ENCODE measurements at places on chromosomes 3 and 15. TPM values are rescaled to one million over a fixed set of nuclear protein-coding genes. Genes with fewer than 3 reads are reported as not detected.

DNA sequence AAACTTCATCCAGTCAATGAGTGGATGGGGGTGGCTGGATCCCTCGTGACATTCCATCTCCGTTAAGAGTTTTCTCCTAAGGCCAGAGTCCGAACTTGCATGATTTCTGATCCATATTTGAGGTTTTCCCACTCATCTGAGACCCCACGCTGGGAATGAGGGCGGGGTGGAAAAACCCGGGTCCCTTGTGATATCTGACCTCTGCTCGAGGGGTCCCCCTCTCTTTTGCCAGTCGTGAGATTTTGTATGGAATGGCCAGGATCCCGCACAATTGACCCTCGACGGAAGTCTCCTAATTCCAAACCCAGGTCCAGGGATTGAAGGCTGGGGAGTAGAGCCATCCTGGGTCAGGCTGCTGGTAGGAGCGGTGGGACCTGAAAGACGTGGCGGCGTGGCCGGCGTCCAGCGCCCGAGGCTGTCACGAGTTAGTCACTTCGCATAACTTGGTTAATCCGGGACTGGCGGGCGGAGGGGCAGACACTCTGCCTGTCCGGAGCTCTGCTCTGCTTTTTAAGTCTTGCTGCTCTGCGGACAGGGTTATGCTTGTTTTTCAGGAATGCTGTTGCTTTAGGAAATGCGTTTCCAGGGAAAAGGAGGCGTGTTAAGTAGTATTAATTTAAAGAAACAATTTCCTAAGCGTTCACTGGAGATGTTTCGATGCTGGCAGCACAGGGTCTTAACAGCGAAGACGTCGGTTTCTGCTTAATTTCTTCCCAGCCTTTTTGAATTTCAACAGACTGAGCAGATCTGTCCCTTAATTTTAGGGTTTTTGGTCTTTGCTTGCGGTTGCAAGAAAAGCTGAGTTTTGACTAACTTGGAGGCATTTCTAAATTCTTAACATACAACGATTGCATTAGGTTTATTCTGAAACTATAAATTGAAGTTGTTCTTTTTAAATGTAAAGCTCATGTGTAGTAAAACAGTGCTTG, 69.7 kb upstream of the LRRFIP2 start:
- peak; percentile 86 for DNase-seq

DNA sequence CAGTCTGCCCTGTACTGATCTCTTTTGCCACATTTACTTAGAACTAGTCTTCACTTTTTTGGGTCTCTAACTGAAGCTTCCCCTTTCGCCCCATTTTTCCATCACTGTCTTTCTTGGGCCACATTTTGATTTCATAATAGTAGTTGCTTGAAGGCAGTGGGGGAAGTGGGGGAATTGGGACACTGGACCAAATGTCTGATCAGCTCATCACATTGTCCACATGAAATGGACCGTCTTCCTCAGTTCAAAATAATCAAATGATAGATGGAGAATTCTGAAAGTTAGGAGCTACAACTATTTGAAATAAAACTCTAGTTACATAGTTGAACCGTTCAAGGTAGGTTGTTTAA, 747 bp downstream of the PDCD6IP start:
- no peak for DNase-seq

DNA sequence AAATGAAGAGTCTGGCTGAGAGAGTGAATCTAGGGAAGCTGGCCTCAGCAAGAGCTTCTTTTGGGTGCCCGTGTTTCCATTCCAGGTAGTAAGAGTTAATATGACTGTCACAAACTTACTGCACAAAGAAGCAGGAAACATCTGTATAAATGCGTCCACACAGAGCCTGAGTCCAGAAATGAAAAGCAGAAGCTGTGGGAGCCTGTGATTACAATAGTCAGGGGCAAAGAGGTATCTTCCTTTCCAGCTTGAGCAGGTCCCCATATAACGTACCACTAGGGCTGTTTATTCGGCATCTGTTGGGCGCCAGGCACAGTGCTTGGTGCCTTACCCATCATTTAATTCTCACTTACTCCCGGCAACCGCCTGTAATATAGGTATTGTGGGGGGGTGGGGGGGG, 40.5 kb upstream of the B3GNT5 start:
- no peak for DNase-seq

DNA sequence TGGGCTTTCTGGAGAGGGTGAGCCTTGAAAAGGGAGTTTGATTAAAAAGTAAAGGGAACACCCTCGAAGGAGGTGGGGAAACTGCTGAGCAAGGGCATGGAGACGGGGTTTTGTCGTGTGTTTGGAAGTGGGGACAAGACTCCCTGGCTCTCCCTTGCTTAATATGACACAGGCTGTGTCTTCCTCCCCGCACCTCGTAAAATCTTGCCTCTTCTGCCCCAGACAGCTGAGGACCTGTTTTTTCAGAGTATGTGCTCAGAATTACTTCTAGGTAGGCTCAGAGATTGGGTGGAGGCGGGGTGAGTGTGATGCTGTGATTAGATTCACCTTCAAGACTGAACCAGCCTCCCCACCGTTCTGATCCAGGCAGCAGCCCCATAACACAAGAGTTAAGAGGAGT, 244.4 kb upstream of the TLE3 start:
- DNase-seq: no peak

- DNase-seq: no peak
Observed at GRCh38 chr3:141039589-141039988, 11.6 kb upstream of the SPSB4 start.

DNA sequence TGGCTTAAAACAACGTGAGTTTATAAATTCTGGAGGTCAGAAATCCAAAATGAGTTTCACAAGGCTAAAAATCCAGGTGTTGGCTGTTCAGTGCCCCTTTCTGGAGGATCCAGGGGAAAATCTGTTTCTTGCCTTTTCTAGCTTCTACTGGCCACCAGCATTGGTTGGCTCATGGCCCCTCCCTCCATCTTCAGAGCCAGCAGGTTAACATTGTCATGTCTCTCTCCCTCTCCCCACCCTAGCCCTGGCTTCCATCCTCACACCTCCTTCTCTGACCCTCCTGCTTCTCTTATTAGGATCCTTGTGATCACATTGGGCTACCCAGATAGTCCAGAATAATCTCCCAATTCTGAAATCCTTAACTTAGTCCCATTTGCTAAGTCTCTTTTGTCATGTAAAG, 32.9 kb upstream of the MGLL start:
- DNase-seq: no peak

DNA sequence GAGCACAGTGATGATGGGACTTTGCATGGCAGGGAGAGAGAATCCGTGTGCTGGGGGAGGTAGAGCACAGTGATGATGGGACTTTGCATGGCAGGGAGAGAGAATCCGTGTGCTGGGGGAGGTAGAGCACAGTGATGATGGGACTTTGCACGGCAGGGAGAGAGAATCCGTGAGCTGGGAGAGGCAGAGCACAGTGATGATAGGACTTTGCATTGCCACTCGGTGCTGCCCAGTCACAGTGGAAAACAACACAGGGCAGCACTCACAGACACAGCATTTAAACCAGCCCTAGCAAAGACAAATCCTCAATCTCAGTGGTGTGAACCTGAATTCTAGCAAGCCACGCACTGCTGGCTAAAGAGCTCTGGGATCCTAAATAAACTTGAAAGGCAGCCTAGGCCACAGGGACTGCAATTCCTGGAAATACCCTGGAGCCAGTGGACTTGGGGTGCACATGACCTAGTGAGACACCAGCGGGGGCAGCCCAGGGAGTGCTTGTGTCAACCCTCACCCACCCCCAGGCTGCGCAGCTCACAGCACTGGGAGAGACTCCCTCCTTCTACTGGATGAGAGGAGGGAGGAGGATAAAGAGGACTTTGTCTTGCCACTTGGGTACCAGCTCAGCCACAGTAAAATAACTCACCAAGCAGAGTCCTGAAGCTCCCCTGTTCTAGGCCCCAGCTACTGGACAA, 23.4 kb upstream of the TNK2 start:
- no peak for DNase-seq

DNA sequence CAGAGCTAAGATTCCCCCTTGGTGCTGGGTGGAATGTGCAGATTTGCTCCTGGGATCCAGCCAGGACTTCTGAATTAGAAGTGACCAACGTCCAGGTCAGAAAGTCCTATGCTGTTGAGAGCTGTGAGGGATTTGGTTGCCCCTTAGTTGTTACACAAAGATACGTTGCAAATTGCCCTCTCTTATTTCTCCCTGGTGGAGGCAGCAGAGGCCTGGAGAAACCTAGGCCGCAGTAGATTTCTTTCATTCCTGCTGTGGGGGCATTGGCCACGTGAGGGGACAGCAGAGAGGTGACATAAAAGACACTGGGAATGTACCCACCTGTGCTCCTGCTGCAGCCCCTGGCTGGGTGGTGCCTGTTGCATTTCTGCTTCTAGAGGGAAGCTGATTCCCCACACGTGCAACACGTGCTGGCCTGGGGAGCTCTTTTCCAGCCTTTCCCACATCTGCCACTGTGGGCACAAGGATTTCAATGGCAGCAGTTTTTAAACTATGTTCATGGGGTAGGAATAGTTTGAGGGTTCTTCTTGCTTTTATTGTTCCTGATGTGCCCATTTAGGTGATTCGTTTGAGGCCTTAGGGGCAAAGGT, 65.7 kb downstream of the SYNM start:
- DNase-seq: no peak

DNA sequence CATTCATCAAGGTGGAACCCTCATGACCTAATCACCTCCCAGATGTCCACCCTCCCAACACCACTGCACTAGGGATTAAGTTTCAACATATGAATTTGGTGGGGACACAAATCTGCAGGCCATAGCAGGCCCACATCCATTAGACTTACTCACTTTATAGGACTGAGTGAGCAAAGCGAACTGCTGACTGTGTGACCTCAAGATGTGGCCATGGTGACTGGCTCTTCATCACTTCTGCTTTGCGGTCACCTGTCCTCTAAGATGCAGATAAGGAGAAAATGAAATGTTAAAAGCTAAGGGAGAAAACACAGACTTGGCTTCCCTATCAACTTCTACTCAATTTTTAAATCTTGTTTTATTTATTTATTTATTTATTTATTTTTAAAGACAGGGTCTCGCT, 14.5 kb upstream of the DCP1A start:
- DNase-seq: no peak

DNA sequence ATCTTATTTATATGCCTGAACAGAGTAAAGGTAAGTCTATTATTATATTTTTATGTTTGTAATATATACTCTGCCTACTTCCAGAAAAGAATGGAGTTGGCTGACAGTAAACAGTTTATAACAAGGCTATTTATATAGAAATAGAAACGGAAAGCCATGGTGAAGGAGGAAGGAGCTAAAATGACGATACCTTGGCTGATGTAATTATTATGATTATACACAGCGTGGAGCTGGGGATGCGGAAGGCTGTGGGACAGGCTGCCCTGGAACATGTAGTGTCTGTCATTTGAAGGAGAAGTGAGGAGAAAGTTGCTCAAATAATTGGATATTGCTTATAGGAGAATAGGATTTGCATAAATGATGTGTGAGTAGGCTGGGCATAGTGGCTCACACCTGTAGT, 37.8 kb downstream of the CEMIP start:
- no peak for DNase-seq

DNA sequence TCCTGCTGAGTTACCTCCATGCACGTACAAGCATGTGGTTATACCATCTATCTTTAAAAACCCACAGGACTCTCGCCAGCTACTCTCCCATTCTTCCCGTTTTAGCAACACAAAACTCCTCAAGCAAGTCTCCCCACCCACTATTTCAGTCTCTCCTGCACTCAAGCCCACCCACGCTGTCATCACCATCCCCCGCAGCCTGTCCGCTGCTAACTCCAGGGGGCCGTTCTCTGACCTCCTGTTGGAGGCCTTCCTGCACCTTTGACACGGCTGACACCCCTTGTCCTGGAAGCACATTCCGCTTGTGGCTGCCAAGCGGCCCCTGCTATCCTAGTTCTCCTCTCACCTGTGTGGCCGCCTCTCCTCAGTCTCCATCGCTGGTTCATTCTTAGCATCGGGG, 7.5 kb upstream of the PCSK6 start:
- no peak for DNase-seq

DNA sequence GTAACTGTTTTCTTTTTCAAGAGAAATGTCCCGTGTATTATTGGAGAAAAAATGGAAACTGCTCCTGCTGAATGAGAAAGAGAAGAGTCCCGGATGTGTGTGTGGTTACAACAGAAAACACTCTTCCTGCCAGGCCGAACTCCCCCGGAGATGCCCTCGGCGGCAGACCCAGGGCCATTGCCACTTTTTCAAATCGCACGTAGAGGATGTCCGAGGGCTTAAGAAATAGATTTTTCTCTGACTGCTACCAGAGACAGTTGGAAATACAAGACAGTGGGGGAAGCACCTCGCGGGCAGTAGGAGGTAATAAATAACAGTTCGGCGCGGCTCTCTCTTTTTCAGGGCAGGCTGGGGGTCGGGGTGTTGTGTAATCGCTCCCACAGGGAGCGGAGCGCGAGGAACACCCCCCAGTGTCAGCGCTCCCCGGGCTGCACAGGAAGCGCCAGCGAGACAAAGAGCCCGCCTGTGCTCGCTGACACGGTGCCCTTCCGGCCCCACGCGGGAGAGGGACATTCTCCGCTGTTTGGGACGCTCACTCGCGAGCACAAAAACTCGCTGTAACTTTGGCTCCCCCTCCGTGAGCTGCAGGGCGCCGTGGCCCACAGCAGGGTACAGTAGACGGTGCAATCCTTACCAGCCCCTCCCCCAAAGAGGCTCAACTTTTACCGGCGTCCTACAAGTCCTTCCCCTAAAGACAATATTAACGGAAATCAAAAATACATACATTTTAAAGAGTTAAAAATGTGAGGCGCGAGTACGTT, 1.1 kb downstream of the VGLL4 start:
- peak; percentile 75 for DNase-seq

- DNase-seq: no peak
Observed at GRCh38 chr3:94065819-94066480, 3.1 kb downstream of the NSUN3 start.

DNA sequence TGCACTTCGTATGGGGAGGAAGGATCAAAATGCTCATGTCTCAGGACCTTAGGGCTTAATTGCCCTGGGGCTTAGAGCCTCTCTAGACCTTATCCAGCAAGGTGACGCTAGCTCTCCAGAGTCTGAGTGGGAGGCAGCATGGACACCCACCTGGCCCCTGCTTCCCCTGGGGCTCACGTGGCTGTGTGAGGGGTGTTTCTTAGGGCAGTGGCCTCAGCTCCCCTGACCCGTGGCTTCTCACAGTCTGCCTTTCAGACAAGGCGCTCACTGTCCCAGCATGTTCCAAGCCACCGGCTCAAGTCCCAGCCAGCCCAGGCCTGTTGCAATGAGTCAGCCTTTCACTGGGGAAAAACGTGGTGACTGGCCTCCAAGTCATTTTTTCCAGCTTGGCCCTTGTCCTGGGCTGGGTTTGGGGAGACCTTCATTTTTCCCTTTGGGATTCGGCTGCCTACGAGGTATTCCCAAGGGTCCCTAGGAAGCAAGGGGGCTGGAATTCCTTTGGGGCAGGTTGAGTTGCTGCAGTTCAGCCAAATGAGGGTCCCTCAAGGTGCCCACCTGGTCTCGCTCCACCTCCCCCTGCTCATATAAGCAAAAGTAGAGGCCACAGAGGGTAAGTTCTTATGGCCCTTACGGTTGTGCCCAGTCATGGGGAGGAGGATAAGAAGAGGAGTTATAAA, 15.7 kb downstream of the BHLHE40 start:
- DNase-seq: peak; percentile 93

Gene STRIT1
- total RNA-seq: not detected

Gene NRROS
- not detected for total RNA-seq

Gene PGBD4
- total RNA-seq: 2.1 TPM
